ENCODE measurements at places on chromosomes 12 and 14.

DNA sequence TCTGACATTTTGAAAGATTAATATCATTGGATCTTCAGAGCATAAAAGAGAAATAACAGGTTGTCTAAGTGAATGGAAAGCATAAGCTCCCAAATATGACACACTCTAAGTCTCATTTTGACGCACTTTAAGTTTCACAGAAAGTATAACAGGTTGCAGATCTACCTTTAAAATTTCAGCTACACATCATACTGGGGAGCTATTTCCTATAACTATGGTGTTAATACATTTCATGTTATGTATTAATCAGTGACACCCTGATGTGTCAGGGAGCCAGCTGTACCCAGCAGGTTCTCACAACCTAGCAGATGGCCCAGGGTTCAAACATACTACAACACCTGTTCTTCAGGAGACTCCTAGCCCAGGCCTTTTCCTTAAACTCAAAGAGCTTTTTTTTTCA lies 31.1 kb upstream of the TMX1 start:
- no peak for DNase-seq

DNA sequence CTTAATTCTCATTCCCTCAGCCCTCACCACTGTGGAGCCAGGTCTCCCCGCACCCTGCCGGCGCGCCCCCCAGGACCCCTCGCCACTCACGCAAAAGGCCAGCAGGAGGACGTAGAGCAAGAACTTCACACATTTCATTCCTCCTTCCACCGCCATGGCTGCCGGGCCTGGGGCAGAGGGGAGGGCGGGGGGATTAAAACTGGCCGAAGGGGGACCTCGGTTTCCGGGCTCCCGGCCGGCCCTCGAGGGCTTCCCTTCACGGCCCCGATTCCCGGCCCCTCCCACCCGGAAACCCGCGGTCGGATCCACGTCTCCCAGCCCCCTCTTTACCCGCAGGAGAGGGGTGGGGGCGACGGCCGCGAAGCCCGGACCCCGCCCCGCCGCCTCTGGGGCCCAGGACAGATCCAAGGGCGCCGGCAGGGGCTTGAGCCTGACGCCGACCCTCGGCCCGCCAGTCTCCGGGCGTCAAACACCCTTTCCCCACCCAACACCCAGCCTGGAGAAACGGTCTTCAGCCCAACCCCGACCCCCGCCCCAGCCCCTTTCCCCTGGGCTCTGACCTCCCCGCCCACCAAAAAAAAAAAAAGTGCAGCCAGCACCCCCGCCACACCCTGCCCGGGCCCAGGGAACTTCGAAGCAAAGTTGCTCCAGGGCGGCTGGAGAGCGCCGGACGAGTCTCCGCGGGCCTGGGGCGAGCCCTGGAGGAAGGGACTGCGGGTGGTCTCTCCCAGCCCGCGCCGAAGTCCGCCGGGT lies 447 bp downstream of the CD63 start:
- no peak for DNase-seq

- DNase-seq, result no peak
Measured at GRCh38 chr14:74048281-74048680, 29.1 kb downstream of the BBOF1 start.

DNA sequence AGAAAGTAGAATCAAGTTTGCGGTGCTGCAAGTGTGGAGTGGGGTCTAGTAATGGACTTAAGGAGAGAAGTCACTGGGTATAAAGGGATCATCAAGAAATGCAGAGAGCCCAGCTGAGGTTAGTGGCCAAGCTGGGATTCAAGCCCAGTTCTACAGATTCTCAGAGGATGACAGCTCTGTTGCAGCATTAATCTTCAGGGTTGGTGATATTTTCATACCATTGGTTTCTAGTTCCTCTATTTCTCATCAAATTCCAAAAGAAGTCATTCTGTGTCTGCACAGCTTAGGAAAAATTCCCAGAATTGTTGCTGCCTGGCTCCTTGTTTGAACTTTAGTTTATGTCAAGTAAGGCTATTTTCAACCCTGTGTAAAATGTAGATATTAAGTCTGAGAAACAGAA lies 169.5 kb upstream of the NTF3 start:
- DNase-seq, result no peak

All from stimulated activated CD8-positive, alpha-beta memory T cell treated with anti-CD3 and anti-CD28 coated beads, Interleukin-7, amount 100 ng/mL, for 1 hour (primary cell).